Stimulated activated CD8-positive, alpha-beta memory T cell treated with anti-CD3 and anti-CD28 coated beads, Interleukin-4, amount 100 ng/mL, for 4 hours (primary cell): ENCODE measurements at places on chromosomes 13 and 19.
A peak's percentile ranks its signal among the peaks of the same experiment; 100 is the strongest.

- no peak for DNase-seq
Observed at GRCh38 chr13:27619728-27620376, 477 bp downstream of the LNX2 start.

DNA sequence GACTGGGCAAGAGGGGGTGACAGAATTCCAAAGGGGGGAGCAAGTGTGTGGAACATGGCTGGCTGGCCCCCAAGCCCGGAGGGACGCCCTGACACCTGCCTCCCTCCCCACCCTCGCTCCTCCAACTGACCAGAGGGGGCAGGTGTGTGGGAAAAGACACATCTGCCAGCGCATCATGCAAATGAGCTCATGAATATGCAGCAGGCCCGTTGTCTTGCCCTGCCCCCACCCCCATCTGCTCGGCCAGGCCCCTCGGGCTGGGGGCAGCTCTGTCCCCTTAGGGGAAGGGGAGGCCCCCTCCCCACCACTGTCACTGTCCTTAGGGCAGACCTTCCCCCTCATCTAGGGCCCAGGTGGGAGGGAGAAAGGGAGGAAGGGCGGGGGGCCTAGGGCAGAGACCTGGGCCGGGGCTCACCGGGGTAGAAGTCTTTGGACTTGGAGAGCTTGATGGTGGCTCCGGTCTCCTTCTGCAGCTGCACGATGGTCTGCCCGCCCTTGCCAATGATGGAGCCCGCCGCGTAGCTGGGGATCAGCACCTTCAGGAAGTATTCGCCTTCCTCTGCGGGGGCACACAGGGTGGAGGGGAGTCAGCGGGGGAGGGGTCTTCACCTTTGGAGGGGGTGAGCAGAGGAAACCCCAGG, 12.9 kb downstream of the NOVA2 start:
- no peak for DNase-seq

- DNase-seq = no peak
Observed at GRCh38 chr19:7545300-7545699, 9.8 kb downstream of the PNPLA6 start.

DNA sequence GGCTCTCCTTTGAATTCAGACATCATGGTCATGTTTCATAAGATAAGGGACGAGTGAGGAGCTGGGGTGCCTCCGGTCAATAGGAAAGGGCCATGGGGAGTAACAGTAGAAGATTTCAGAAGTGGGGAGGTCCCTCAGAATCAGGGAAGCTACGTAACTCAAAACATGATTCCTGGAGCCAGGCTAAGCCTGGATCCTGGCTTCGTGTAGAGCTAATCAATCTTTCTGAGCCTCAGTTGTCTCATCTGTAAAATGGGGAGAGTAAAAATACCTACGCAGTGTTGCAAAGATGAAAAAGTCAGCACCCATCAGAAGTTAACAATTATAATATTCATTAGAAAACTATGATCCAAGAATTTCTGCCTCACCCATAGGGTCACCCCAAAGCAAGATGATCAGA, 106.5 kb downstream of the CACNA1A start:
- DNase-seq = no peak

DNA sequence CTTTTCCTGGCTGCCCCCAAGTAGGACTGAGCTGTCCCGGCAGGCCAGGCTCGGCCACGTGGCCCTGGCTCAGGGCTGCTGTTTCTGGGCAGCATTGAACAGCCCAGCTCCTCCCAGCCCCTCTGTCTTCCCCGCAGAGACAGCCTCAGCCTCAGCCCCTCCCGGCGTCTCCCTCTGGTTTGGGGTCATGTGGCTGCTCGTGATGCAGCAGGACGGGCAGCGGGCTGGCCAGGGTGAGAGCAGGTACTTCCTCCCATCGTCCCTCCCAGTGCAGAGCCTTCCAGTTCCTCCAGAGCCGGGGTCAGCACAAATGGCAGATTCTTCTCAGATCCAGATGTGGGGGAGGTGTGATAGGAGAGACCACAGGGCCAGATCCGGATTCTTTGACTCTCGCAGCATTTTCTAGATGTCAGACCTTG, 114.6 kb downstream of the KDM4B start:
- no peak for DNase-seq

DNA sequence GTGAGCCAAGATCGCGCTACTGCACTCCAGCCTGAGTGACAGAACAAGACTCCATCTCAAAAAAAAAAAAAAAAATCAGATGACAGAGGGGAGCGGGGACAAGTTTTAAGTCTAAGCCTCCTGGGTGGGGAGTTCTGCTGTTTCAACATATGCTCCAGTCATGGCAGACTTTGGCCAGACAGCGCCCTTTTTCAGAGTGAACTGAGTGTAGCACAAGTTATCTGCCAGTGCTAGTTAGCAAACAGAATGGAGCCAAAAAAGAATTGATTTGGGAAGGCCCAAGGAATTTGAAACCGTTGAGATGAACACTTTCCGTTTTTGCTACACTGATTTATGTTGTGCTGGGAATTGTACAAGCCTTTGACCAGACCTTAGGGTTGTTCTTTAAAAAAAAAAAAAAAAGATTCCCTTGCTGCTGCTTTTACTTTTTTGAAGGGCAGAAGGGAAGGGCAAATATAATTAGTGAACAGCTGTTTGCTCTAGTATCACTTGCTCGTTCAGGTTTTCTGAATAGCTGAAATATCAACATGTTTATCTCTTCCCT, 5.7 kb downstream of the ACTN4 start:
- DNase-seq = no peak

- no peak for DNase-seq
Observed at GRCh38 chr19:42250666-42251531, 4.0 kb downstream of the ERF start.

DNA sequence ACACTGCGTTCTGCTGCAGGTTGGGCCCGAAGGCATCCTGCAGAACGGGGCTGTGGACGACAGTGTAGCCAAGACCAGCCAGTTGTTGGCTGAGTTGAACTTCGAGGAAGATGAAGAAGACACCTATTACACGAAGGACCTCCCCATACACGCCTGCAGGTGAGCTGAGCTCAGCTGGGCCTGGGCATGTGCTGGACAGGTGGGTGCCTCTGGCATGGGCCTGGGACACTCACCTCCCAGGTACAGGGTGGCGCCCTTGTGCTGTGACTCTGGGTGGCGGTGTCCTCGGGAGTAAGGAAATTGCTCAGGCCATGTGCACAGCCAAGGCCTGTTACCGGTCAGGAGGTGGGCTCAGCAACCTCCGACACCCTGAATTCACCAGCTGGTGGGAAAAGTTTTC, 14.2 kb downstream of the UPF1 start:
- DNase-seq = no peak

GRCh38 chr19:14472202-14472938, 2.8 kb downstream of the PTGER1 start:
- peak; percentile 72 for DNase-seq

- DNase-seq = no peak
Observed at GRCh38 chr19:18712981-18713380, 29.5 kb downstream of the CRTC1 start.

- no peak for DNase-seq
Observed at GRCh38 chr13:38967446-38967845, 23.2 kb downstream of the STOML3 start.

GRCh38 chr13:71360041-71360440, 507.0 kb downstream of the DACH1 start:
- no peak for DNase-seq

GRCh38 chr13:67023130-67023876, 206.8 kb downstream of the PCDH9 start:
- DNase-seq = no peak

- DNase-seq = no peak
Observed at GRCh38 chr13:53749306-53749705, 720.7 kb downstream of the OLFM4 start.

GRCh38 chr19:56740501-56740900, 68.9 kb upstream of the ZNF835 start:
- DNase-seq = no peak

DNA sequence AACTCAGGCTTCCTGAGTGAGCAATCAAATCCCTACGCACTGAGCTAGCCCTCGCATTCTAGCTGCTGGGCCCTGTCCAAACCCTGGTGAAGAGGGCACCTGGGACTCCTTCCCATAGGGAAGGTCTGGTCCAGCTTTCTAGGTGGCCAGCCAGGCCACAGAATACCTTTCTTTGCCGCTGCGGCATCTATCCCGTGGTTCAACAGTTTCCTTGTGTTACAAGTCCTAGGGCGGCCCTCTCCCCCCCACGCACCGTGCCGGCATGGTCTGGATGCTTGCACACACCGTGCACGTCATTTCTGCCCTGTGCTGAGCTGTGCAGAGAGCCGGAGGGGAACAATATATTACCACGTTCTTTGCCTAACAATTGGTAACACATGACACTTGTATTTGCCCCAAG, 164.6 kb upstream of the TSHZ3 start:
- DNase-seq = no peak

GRCh38 chr13:97182111-97182890, 39.8 kb upstream of the MBNL2 start:
- no peak for DNase-seq

- no peak for DNase-seq
Observed at GRCh38 chr19:4715529-4716221, 8.0 kb downstream of the DPP9 start.

- peak; percentile 48 for DNase-seq
Observed at GRCh38 chr19:35211545-35212230, 16.9 kb downstream of the FAM187B start.

- no peak for DNase-seq
Observed at GRCh38 chr19:54803410-54803809, at the start of gene KIR2DL4. KIR2DL4 (plus strand) TSS chr19:54803610; CDS start chr19:54803652, 42 bp downstream.

DNA sequence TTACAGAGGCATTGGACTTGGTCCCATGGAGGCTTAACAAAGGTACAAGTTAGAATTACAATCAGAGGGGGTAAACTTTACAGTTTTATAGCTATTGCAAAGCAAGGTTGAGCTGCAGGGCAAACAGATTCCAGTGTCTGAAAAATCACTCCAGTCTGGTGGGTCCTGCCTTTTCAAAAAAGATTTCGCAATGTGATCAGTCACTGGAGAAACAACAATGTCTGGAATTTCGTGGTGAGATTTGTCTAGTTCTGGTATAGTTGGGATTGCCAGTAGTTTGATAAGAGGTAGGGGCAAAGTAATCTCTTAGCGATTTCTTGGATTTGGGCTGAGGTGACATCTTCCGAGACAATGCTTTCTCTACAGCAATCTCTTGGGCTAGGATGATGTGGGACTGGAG, 1198.2 kb upstream of the PCDH9 start:
- DNase-seq = no peak

DNA sequence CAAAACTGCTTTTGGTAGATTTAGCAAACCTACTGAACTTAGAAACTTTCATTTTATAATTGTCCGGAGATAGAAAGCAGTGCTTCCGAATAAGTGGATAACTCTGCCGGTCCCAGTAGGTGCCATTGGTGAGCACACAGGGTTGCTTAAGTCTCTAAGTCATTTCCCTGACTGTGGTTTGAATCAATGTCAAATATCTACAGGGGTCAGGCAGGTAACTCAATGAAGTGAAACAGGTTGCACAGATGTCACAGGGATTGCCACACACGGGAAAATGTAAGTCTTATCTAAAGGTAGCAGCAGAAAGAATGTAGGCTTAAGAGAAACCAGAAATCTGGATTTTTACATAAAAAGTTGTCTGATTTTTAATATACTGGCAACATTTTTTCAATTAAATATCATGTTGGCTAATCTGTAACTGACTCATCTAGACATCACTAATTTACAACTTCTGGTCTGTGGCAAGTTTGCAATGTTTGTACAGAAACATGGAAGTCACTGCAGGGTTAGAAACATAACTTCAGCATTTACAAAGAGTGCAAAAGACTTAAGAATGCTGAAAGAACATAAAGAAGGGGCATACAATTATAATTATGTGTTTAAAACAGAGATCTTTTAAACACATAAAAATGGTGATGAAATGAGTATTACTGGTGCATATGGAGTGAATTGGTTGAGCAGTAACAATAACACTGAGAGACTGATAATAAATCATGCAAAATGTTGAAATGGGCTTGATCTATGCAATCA, 14.3 kb upstream of the LRRC63 start:
- DNase-seq = no peak

DNA sequence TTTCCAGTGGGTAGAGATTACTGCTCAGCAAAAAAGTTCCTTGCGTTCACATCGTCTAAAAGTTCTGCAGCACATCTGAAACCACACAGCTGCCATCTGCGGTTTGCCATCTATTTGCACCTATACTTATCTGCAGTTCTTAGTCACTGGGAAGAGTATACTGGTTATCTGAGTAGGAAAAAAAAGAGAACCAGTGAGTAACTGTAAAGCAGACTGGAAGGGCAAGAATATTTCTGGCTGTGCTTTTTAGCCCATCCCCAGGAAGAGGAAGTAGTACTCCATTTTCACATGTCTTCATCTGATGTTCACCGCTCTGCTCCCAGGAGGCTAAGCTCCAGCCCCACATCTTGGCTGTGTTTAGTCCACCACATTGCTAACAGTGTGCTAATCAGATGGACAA, 35.6 kb downstream of the EFNB2 start:
- DNase-seq = no peak

DNA sequence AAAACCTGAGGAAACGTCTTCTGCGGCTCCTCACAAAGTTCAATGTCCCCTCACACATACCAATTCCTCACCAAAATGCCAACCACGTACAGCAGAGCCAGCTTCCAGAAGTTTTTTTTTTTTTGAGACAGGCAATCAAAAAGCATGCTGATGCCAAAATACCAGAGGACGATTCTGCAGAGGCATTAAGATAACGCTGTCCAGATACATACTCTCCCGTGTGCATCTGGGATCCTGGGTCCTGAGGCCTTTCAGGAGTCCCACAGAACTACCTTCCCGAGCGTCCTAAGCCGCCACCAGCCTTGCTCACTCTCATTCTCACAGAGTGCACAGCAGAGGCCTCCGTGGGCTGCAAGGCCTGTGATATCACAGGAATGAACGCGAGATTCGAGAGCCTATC, 5.0 kb downstream of the DCUN1D2 start:
- no peak for DNase-seq

GRCh38 chr19:48768994-48769713, 13.8 kb downstream of the FGF21 start:
- no peak for DNase-seq

DNA sequence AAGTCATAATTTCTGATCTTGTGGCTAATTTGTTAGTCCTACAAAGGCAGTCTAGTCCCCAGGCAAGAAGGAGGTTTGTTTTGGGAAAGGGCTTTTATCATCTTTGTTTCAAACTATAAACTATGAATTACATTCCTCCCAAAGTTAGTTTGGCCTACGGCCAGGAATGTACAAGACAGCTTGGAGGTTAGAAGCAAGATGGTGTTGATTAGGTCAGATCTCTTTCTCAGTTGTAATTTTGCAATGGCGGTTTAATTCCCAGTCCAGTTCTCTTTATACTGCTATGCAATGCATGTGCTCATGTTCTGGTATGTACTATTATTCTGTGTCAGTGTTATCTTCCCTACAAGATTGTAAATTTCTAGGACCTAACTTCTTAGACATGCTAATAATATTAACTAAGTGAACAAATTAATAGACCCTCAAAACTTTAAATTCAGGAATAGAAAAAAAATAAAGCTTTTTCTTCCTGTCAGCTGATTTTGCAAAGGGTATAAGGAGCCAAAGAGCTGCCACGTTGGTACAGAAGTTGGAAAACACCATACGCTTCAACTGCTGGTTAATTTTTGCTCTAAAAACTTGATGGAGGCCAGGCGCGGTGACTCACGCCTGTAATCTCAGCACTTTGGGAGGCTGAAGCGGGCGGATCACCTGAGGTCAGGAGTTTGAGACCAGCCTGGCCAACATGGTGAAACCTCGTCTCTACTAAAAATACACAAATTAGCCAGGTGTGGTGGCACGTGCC, 1.3 kb upstream of the DNAJC15 start:
- DNase-seq = no peak
